ENCODE measurements at places on chromosomes 2 and 18. TPM values are rescaled to one million over a fixed set of nuclear protein-coding genes. Genes with fewer than 3 reads are reported as not detected.

Gene MOB1A
- 98.4 TPM for total RNA-seq

Gene LIPG
- 0.16 TPM for total RNA-seq

Gene EMILIN2
- total RNA-seq, result 23.9 TPM

Gene CCDC88A
- 36.1 TPM for total RNA-seq

Gene CACNB4
- 17.7 TPM for total RNA-seq

Gene BCL11A
- total RNA-seq, result 13.5 TPM

Gene DHRS9
- 0.73 TPM for total RNA-seq

Gene SLC16A14
- total RNA-seq, result 2.1 TPM

Gene GRHL1
- 2.1 TPM for total RNA-seq

Gene TMEM163
- 1.5 TPM for total RNA-seq

Gene MEMO1
- 26.1 TPM for total RNA-seq

Gene LHCGR
- total RNA-seq, result 0.64 TPM

Gene SKOR2
- total RNA-seq, result not detected

Gene GKN2
- not detected for total RNA-seq

Gene ZNF396
- total RNA-seq, result 7.8 TPM

DNA sequence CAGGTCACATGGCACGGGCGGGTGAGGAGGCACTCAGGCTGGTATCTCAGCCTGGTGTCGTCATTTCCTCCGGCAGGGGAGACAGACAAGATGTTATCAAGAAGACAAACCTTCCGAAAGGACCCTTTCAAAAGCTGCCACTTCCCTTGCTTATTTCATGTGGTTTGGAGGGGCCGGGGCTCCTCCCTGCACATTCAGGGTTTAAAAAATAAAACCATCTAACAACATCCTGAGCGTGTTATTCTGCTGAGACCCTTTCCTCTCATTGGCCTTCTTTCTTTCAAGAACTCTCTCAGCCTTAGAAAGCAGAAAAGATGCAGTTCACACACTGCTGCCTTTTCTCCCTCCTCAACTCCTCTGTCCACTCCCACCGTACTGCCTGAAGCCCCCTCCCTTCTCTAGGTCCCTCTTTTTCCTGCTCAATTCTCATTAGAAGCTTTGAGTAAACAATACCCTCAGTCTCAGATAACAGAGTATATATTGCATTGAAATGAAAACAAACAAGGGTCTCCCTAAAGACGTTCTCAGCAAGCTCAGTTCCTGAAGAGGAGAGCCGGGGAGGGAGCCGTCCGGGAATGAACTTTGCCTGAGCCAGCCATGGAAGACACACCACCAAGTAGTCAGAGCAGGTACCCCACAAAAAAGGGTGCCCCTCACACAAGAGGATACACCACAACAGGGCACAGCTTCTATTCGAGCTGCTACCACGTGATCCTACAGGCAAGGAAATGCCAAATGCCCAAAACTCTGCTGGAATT, 9.7 kb downstream of the SMAD7 start:
- no peak for DNase-seq

DNA sequence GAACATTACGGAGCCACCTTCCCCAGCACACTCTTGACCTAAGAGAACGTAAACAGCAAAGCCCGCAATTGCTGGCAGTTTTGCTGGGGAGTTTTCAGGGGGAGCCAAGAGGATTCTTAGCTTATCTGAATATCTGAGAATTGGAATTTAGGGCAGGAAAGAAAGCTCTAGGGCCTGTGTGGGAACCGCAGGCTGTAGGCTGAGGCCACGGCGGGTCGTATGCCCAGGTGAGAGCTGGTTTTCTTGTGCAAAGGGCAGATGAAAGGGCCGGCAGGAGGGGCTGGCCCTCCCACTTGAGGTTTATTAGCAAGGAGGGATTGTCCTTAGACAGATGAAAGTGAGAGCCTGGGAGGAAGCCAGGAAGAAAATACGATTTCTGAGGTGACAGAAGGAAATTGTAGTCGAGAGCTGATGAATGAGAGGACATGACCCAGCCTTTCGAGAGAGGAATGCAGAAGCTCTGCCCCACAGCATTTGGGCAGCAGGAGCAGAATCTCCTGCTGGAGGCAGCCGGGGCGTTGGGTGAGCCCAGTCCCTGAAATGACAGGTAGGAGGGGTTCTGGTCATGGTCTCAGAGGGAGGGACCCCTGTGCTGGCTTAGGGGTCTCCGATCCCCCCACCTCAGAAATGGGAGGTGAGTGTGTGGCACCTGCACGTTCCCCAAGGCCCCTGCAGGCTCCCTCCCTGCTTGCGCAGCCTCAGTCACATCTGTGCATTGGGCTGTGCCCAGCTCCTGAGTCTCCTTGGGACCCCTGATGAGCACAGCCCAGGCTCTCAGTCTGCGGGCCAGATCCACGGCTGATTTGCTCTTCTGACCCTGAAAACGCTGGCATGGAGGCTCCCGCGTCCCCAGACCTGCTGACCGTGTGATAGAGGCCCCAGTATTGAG, 61.1 kb downstream of the CABLES1 start:
- peak; percentile 38 for DNase-seq

- no peak for DNase-seq
Measured at GRCh38 chr18:54184836-54185235, 39.6 kb downstream of the MBD2 start.

DNA sequence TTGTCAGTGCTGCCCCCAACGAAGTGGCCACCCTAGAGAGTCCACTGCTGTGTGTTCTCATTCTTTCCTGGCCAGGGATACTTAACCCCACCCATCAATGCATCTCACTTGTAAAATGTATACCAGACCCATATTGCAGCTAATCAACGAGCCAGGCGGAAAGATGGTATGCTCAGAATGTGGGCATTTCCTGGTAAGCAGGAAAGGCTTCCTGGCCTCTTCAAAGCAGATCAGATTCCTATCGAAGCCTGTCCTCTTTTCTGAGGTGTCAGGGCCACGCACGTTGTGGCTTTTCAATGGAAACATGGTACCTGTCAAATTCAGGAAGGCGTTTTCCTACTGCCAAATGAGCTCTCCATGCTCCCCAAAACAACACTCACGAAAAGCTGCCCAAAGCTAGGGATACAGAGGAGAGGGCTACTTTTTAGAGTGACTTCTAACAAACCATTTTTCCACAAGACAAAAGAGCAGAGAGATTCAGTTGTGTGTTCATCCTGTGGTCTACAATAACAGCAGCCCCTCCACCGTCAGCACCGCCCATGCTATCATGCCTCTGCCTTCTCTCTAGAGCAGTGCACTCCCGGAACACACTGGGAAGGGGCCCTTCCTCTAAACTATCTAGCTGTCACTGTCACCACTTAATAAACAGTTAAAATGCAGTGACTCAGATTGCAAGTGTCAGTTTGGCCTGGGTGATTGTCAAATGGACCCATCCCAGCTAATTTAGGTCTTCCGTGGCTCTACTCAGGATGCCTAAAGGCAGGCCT, 535.1 kb downstream of the RNF144A start:
- DNase-seq, result no peak

DNA sequence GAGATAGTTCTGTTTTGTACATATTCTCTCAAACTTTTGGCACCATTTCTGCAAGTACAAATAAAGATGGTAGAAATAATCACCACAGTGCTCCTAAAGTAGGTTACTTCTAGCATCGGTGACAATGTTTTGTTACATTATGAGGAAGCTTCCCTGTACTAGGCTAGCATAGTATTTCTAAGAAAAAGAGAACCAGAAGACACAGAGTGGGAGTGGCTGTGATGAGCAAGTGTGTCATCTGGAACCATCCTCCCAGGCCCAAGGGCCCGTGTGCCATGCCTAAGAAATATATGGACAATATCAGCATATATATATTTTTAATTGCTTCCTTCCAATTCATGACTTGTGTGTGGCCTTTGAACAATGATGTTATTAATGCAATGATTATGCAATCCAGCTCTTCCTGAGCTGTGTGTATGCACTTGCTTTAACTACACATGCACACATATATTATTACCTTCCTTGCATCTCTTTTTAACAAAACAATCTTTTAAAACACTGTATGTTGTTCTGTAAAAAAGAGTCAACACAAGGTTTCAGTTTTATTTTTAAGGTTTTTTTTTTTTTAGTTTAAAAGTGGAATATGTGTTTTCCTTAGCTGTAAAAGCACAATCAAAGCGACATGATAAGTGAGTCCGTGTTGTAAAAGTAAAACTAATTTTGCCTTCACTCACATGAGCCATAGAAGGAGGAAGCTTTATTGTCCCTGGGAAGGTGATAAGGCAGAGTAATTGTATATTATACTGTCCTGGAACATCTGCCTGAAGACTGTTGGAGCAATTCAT, 303.9 kb downstream of the ZNF407 start:
- no peak for DNase-seq

DNA sequence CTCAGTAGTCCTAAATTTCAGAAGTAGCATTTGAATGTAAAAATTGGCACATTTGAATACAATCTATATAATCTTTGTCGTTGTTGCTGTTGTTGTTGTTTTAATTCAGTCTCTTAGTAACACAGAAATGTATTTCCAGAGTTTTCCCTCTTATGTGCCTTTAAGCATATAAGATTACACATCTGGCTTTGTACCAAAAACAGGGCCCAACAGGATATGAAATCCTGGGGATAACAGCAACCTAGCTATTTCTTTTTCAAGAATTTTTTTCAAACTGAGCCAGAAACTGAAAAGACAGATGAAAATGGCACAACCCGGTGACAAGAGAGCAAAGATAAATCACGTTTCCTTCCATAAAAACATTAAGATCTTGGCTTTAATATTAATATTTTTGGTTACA, 906.7 kb downstream of the NRXN1 start:
- no peak for DNase-seq

GRCh38 chr2:67002618-67003371, 394.3 kb upstream of the ETAA1 start:
- DNase-seq, result no peak

- no peak for DNase-seq
Measured at GRCh38 chr2:55482186-55482884, 37.2 kb upstream of the CFAP36 start.

DNA sequence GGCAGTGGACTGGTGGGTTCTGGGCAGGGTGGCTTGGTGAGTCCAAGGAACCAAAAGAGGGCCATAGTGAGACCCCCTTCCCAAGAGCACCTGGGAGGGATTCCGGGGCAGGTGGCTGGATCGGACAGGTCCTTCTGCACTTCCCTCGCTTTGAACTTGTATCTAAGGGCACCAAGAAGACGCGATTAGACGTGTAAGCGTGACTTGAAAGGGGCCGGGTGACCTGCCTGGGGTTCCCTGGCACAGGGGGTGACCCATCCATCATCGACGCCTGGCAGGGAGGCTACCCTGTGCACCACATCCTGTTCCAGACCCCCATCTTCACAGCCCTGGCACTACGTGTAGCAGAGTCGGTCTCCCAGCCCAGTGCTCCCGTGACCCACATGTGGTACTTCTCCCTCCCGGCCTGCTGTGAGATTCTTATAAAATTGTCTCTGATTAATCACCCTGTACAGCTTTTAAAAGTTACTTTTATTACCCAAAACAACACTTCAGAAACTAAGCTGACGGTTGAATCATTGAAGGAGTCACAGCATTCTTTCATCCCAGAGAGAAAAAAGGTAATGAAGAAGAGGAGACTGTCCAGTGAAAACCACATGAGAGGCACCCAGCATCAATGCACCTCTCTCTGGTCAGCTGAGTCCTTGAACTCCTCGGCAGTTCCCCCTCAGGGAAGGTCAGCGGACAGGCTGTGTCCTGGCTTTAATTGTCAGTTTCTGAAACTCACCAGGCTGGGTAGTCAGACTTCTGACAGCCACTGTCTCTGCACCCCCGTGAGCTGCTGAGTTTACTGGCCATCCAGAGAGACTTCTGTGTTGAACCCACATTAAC, 13.0 kb downstream of the SH3BP4 start:
- DNase-seq, result no peak

- DNase-seq, result no peak
Measured at GRCh38 chr2:233553366-233553765, 13.2 kb downstream of the USP40 start.

DNA sequence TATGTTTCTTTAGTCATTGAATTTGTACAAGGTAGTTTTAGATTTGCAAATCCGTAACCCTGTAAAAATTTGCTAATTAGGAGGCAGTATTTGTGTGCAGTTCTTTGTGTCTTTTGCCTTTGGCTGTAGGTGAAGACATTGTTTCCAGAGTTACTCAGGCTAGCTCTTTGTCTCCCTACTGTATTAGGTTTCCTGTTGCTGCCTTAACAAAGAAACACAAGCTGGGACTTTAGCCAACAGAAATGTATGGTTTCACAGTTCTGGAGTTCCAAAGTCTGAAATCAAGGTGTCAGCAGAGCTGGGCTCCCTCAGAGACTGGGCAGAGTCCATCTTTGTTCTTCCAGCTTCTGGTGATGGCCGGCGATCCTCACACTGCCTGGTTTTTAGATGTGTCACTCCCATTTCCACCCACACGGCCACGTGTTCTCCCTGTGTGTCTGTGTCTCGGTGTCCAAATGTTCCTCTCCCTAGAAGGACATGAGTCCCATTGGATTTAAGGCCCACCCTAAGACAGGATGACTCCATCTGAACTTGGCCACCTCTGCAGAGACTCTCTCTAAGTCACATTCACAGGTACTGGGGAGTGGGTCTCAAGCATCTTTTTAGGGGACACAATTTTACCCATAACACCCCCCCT, 309.7 kb downstream of the GALR1 start:
- DNase-seq, result no peak

GRCh38 chr2:238846378-238846627, 1.6 kb upstream of the TWIST2 start:
- no peak for DNase-seq

DNA sequence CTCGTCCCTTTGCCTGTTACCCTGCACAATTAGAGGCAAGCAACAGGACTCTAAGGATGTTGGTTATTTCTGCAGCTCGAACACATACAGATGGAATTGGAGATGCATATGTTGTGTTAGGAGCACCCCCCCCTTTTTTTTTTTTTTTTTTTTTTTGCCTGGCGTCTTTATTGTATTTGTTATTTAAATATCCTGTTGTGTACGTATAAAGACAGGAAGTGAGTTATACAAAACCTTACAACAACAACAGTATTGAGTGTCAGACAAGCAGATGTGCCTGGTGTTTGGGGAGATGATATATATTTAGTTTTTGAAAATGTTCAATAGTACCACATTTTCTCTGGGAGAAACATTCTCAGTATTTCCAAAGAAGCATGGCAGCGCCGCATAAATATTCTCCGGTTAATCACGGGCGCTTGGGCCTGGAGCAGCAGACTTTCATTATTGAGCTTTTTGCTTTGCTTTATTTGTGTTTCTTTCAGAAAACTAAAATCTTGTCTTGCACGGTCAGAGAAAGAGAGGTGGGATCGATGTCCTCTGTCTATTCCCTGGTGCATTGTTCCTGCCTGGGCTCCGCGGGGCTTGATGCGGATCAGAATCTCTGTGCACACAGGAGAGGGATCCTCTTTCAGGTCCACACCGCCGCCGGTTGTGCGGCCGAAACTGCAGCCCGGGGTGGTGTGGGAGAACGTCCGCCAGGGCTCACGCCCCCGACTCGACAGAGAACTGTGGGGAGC, 23.2 kb upstream of the ZNF516 start:
- DNase-seq, result no peak

GRCh38 chr2:199603721-199604291, 146.1 kb upstream of the SATB2 start:
- DNase-seq, result no peak

All from breast epithelium (tissue), 4 donors.